ENCODE measurements at places on chromosomes 16 and 17.

DNA sequence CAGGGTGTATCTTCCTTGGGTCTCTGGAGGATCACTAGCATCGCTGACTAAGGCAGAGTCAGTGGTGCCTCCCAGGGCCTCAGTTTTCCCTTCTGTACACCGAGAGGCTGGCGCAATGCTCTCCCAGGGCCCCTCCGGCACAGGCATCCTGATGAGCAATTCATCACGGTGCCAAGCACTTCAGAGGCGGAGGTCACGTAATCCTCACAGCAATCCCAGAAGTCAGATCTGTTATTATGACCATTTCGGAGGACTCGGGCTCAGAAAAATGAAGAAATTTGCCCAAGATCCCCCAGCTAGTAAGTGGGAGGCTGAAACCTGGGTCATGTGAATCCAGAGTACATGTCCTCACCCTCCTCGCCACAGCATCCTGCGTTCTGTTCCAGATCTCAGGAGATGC is 46.5 kb downstream of the AIPL1 start:
- no peak for DNase-seq

DNA sequence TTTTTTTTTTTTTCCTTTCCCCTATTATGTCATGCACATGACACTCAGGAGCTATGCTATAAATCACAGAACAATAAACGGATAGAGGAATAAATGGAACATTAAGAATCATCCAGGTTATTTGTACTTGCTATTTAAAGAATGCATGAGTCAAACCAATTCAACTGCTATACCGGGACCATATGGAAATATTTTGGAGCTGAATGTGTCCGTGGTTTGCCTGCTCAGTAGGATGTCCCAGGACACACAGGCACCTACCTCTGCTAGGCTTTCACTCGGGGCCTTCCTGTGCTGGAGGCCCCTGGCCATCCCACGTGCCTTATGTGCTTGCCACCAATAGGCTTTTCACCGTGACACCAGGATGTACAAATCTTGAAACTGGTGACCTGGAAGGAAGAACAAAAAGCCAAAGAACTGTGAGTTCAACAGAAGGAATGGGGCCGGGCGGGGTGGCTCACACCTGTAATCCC is 15.3 kb upstream of the SEC14L1 start:
- DNase-seq, result peak; percentile 100

DNA sequence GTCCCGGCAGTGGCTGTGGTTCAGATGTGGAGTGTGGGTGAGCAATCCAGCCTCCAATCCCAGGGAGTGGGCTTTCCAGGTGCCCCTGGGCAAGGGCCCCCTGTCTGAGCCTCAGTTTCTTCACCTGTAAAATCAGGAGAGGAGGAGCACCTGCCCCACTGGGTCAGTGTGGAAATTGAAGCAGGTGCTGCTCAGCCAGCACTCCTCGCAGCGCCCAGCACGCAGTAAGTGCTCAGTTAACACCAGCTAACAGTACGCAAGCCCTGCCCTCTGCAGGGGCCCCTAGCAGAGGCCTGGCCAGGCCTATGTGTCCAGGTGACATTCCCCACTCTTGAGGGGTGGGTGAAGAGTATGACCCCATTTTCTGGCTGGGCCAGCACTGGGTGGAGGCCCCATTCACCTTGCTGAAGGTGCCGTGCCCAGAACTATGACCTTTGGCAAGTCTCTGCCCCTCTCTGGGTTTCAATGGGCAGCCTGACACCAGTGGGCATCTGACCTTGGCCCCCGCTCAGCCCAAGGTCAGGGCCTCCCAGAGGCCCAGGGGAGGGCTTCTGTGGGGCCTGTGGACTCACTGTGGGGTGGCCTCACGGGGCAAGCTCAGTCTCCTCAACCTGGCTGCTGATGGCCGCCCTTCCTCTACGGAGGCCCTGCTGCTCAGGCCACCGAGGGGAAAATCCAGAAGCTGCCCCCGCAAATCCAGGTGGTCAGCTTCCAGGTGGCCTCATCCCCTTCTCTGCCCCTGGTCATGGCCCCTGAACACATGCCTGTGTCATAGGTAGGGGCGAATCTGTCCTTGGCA is 2.5 kb downstream of the MTSS2 start:
- DNase-seq, result no peak

DNA sequence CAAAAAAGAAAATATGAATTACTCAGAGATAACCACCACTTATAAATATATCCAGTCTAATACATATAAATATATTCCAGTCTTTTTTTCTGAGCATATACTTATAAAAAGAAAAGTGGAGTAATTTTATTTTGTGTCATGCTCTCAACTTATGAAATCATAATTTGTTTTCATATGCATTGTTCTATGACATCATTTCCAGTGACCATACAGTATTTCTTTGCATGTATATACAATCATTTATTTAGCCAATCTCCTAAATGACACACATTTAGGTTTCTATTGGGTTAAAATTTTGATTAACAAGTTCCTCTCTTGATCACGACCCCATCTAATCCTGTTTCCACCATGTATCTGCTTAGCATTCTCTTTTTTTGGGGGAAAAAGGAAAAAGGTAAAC is 16.4 kb upstream of the NDEL1 start:
- DNase-seq, result no peak

GRCh38 chr17:35716897-35717465 is 14.5 kb upstream of the RASL10B start:
- DNase-seq, result no peak

DNA sequence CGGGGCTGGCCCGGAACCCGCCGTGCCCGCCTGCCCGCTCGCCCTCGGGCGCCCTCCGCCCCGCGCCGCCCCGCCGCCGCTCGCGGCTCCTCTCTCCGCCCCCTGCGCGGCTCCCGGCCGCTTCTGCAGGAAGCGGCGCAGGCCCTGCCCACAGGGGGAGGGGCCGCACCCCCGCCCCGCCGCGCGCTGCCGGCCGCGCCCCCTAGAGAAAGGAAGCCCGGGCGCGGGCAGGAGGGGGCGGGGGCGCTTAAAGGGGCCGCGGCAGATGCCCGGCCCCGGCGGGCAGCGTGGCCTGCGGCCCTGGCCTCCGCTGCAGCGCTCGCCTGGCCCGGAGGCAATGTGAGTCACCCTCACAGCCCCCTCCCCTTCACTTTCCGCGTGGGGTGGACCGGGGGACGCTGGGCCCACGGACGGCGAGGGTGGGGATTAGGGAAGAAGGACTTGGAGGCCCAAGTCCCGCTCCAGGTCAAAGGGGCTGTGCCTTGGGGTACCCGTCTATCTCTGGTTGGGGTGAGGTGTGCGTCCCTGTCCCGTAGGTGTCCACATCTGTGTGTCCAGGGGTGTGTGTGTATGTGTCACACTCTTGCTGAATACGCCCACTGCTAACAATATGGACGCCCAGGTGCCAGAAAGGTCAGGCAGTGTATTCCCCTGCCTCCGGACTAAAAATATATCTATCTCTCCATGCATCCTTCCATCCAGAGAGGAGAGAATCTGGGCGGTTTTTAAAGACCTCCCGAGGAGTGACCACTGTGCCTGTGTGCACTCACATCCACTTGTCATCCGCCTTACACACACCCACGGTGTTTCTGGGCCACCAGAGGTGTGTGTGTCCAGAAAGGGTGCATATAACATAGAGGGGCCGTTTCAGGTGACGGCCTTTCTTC is at the start of gene GIT1:
Gene GIT1 (minus strand): TSS at position 125 of the 887 bp plus-strand sequence. CDS start 270 bp downstream, outside the sequence.
- peak; percentile 91 for DNase-seq

- DNase-seq, result no peak
These were observed 74.2 kb downstream of the CRISPLD2 start for GRCh38 chr16:84893849-84894599.

GRCh38 chr17:49259663-49260010 is 29.1 kb upstream of the PHOSPHO1 start:
- DNase-seq, result peak; percentile 6

DNA sequence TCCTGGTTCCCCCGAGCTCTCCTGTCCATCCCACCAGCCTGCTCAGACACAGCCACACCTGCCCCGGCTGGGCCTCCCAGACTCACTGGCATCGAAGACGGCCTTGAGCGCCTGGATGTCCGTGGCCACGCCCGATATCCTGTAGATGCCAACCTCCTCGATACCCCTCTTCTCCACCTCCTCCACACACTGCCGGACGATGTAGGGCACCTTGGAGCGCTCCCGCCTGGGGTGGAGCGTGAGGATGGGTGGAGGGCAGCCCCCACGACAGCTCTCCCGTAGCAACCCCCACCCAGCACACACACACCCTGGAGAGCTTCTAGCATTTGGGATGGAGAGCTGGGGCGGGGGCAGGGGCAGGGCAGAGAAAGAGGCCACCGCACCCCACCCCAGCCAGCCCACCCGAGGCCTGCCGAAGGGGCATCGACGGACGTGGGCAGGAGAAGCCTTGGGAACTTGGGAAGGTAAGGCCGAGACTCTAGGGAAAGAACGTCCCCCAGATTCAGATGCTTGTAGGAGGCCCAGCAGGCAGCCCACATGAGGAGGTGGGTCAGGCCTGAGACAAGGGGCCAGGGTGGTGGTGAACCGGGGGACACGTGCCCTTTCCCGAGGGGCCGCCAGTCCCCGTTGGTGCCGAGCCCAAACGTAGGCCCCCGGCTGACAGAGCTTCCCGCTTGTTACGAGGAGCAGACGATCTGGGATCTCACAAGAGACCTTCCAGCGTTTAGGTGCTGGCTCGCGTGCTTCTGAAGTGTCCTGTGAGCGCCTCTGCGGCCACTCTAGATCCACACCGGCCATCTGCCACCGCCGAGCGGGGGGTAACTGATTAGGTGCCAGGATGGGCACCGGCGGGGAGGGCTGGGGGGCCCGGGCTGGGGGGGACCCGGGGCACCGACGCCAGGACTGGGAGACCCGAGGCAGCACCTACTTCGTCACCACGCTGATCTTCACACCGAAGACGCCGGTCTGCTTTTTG is 15.1 kb downstream of the TIMM22 start:
- no peak for DNase-seq

DNA sequence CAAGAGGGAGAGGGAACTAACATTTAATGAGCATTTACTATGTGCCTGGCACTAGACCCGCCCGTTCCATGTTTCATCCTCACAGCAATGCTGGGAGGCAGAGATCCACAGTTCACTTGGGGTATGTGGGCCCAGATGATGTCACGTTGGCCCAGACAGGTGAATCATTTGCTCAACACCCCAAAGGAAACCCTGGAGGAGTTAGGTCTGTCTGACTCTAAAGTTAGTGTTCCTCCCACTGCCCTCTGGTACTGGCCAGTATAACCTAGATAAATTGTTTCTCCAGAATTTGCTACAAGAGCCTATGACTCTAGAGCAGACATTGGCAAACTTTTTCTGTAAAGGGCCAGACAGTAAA is 164.6 kb downstream of the VPS53 start:
- DNase-seq, result peak; percentile 82

- DNase-seq, result peak; percentile 95
These were observed 27.1 kb downstream of the ARSG start for GRCh38 chr17:68318103-68318991.

DNA sequence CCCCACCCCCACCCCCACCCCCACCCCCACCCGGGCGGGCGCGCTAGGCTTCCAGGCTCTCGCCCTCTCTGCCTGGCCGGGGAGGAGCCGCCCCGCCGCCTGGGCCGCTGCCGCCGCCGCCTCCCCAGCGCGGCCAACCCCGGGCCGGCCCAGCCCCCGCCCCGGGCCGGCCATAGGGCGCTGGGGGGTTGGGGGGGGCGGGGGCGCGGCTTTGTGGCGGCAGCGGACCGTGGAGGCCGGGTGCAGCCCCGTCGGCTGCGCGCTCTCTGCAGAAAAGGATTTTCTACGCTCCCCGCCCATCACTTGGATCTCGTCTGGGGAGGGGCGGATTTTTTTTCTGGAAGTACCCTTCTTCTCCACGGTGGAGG is 230.9 kb downstream of the MRTFB start:
- DNase-seq, result peak; percentile 72

- no peak for DNase-seq
These were observed 7.5 kb downstream of the DNASE1L2 start for GRCh38 chr16:2243781-2244180.

DNA sequence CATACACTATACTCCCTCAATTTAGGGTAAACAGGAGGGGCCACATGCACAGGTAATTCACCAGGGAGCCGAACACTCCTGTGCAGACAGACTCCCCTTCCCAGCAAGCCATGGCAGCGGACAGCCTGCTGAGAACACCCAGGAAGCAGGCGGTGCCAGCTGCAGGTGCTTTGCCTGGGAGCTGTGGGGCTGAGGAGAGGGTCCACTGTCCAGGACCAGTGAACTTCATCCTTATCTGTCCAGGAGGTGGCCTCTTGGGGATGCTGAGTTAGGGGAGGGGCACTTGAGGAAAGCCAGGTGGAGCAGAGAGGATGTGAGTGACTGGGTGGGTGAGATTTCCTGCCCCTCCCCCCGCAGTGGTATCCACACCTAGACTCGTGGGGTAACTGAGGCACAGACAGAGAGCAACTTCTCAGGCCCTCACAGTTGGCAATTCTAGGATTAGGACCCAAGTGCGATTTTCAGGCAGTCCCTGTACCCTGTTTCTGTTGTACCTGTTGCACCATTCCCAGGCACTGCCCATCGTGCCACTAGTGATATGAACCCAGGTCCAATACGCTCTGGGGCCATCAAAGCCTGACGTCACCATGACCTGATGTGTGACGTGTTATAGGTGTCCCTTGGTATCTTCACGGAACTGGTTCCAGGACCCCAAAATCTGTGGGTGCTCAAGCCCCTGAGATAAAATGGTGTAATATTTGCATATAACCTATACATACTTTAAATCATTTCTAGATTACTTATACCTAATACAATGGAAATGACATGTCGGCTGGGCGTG is 1.2 kb downstream of the GRN start:
- no peak for DNase-seq

GRCh38 chr17:47324224-47325020 is 667 bp downstream of the EFCAB13 start:
- DNase-seq, result peak; percentile 69

- DNase-seq, result no peak
These were observed 19.5 kb upstream of the MSI2 start for GRCh38 chr17:57236686-57237299.

DNA sequence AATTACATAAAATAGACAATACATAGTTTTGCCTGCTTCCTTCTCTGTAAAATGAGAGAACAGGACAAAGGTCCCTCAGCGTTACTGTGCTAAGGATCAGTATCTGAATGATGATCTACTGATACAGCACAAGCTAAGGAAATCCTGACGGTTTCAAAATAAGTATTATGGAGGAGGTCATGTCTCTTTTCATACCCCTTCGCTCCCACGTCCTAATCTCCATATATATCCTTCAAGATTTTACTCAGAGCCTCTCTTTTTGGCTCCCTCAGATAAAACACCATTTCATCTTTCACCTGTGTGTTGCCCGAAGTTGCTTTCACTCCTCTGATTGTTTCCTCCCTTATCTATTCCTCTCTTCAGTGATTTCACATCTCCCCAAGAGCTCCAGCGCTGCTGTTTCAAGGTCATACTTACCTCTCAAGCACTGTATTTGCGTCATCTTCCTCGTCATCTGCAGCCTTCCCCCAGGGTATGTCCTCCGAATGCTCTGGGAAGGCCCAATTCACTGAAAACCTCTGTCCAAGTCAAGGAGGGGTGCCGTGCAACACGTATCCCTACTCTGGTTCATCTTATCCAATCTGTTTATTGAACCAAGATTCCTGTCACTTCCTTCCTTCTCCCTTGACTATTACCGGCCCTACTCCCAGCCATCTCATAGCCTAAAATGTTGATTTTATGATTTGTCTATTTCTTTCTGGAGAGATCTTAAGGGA is 1.2 kb upstream of the BLTP2 start:
- DNase-seq, result no peak

GRCh38 chr17:65896889-65897288 is 295.0 kb downstream of the CEP112 start:
- no peak for DNase-seq

- DNase-seq, result no peak
These were observed 113.2 kb downstream of the SOX9 start for GRCh38 chr17:72233986-72234385.

Measured in ELR (cell line).